Left lobe of liver (tissue), 2 donors: ENCODE measurements at places on chromosomes 1 and 21. TPM values are rescaled to one million over a fixed set of nuclear protein-coding genes. Genes with fewer than 3 reads are reported as not detected.

Gene CD5L
- 11.9 TPM for total RNA-seq

DNA sequence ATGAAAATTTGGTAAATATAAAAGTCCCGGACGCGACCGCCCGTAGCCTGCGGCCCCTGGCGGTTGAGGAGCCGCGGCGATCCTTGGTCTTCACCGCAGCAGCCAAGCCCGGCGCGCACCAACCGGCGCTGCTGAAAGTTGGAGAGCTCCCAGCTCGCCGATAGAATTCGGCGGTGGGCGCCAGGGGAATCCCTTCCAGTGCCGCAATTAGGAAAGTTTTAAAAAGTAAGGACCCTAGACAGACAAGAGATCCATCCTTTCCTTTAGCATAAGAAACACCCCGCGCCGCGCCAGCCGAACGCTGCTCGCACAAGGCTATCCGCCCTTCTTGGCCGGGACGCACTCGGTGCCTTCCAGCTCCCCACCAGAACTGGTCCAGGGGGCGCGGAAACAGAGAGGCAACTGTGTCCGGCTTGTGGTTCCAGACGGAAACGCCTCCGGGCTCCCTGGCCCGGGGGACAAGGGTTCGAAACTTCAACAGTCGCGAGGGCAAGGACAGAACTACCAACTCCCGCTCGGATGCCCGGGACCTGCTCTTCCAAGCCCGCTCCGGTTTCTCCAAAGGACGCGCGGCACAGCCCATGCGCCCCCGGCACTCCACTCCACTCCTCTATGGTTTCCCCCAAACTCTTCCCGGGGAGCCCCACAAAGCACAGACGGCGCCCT is 1.7 kb downstream of the FAM78B start:
- DNase-seq = peak; percentile 51

DNA sequence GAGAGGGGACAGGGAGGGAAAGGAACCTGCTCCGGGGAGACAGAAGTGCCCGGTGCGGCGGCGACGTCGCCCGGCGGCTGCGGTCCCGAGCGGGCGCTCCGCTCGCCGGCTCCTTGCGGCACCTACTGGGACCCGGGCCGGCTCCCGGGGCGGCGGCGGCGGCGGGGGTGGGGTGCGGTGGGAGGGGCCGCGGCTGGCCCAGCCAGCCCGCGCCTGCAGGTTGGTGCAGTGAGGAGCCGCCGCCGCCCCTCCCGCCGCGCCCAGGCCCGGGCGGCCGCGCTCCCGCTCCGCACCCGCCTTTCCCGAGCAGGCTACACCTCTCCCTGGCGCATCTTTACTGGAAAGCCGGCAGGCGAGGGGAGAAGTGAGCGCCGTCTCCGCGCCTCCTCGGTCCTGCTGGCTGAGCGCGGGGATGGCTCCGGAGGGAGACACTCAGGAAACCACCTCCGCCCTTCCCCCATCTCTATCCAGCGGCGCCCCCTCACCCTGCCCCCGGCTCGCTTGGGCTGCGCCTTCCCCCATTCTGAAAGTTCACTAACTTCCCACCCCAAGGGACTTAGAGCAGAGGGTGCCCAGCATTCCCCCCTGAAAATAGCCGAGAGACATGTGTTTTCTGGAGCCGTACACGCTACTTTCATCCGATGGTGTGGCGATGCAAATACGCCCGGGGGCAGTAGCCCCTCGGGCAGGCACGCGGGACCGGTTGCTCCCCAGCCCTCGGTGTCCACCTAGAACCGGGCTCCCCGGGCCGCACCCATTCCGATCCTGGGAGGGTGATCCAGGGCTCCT is at the start of gene PLD5:
PLD5 (minus strand) TSS at position 127 of the 789 bp plus-strand sequence.
- DNase-seq = no peak

DNA sequence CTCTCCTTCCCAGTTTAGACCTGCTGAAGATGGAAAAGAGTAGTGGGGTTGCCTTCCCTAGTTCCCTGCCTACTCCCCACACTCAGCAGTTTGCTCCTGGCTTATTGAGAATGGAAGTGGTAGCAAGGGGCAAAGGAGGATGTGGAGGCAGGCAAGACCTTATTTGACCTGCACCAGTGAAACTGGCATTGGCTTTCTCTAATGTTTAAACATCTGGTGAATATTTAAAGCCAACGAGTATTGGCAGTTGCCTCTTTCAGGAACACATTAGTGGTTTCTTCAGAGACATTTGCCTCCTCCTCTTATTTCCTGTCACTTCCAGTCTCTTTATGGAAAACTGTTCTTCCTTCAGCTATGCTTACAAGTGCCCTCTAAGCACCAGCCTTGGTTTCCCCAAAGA is 62.4 kb upstream of the VAV3 start:
- DNase-seq = no peak

DNA sequence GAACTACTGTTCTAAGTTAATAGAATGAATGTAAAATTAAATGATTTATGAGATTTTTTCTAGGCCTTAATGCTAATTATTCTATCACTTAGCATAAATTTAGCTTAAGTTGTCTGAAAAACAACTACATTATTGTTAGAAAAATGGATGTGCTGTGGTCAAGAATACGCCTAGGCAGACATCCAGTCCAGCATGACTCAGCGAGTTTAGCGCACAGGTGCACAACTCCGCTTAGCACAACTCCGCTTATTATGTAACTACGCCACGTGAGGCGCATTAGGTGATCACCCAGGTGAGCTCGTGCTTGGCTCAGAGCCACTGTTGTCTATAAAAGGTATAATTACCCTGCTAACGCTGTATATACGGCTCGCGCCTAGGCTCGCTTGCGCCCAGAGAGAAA is 1043.6 kb upstream of the ADGRL4 start:
- no peak for DNase-seq

DNA sequence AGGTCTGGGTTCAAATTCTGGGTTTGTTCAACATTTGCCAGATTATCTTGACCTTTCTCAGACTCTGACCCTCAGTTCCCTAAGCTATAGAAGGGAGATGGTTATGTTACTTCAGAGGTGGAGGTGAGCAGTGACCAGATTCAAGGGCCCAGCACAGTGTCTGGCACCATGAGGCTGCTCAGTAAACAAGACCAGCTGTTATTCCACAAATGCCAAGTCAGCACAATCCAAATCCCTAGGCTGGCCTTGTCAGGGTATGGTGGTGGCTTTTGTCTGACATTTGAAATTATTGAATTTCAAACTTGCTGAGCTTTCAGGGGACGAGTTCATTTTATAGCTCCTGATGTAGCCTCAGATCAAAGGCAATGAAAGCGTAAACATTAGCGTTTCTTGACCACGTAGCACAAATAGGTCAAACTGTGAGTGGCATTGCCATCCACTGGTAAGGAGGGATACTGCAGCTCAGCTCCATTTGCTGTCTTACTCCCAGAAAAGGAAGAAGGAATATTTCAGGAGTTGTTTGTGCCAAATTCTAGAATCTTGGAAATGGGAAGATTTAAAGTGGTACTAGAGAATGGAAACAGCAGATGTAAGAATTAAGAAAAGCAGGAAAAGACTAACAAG is 94.3 kb upstream of the EDN2 start:
- DNase-seq = peak; percentile 32

DNA sequence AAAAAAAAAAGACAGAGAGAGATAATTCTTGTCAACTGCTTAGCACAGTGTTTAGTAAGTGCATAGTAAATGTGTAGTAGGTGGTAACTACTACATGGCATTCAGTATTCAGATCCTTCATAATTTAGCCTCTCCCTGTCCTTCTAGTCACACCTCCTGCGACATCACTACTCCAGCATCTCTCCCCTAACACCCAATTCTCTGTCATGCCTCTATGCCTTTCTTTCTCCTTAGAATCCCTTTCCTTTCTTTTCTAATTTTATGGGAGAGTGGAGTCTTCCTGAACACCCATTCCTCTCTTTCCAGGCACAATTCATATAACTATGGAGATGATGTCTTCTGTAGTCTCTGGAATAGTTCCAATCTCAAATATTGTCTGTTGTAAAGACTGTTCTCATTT is 3.9 kb upstream of the VPS72 start:
- DNase-seq = no peak

GRCh38 chr1:21916447-21917238 is 20.5 kb downstream of the HSPG2 start:
- DNase-seq = no peak

DNA sequence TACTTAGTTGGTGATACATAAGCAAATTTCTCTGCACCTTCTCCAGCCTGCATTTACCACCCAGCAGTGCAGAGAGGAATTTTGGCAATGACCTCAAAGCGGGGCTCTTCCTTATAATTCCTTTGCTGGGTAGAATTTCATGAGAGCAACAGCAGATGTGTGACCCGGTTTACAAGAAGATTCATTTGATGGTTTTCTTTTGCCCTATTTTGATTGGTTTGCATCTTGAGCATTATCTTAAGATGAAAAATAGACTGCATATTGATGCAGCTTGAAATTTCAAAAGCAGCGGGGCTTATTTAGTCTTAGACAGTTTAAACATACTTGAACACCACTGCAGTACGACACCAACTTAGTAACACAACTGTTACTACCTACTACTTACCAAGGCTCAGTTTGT is 378.9 kb downstream of the TTLL7 start:
- no peak for DNase-seq

Gene PHLDA3
- total RNA-seq = 1.8 TPM

Gene OR6N1
- total RNA-seq = not detected

Gene DNALI1
- total RNA-seq = 6.8 TPM

DNA sequence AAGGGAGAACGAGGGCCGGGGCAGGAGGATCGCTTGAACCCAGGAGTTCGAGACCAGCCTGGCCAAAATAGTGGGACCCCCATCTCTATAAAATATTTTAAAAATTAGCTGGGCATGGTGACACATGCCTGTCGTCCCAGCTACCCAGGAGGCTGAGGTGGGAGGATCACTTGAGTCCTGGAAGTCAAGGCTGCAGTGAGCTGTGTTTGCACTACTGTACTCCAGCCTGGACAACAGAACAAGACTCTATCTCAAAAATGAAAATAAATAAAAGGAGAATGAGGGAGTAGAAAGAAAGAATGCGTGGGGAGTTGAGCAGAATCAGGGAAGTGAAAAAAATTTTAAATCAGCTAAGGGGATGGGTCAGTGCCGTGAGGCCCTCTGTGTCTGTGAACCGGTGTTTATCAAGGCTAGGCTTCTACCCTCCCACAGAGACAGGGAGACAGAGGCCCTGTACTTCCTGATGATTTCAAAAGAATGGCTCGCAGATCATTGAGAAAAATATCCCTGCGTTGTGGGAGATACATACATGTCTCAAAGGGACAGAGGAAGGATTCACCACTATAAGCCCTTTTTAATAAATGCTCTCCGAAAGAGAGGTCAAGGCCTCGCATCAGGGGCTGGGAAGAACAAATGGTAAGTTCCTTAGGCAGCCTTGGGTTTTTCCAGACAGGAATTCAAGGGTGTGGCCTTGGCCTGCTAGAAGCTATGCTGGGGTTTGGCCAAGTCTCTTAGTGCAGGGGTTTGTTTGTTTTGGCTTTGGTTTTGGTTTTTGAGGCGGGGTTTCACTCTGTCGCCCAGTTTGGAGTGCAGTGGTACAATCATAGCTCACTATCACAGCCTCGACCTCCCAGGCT is 20.7 kb downstream of the IL10RB start:
- DNase-seq = peak; percentile 78

DNA sequence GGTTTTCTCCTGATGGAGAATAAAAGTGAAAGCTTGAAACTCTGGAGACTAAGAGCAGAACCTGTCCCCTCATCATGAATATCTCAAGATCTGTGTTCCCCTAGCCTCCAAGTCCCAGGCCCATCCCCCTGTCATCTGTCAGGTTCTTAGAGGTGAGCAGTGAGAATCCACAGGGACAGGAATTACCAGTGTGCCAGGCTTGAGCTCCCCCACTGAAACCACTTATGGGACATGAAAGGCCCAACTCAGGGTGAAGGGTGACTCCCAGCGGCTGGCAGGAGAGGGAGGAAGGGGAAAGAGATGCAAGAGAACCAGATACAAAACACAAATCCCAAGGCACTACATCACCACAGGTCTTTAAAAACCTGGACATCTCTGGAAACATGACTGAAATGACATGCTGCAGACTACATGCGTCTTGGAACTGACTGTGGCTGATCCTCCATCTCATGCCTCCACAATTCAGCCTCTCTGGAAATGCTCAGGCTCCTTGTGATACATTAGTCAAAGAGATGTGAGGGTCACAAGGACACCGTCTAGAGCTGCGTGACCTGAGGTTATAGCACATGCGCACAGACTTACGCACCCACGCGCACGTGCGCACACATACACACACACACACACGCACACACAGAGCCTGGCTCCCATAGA is 6.8 kb upstream of the LY9 start:
- no peak for DNase-seq

- DNase-seq = no peak
Measured at GRCh38 chr1:160130486-160130885, 14.9 kb downstream of the ATP1A2 start.
